ENCODE measurements at places on chromosomes 12 and 14.

GRCh38 chr14:104442107-104442551 lies 137.4 kb upstream of the C14orf180 start:
- no peaks in the 10 kb centered on the region for H3K36me3 ChIP-seq
- H3K4me3 ChIP-seq: no peak overlapping the region

DNA sequence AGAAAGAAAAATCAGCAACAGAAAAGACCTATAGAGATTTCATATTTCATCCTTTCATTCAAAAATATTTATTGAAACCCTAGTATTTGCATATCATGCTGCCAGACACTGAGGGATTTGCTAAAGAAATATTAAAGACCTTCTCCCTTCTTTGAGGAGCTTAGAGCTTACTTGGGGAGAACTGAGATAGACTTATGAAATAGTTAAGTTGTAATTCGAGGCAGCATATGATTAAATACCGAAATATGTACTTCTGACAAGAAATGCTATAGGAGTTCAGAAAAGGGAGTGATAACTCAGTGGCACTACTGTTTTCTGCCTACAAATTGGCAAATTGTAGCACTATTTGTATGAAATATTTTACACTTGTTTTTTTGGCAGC lies 59.1 kb downstream of the PLXNC1 start:
- no peak for DNase-seq
- peaks cover 6% of the 10 kb centered on the region for H3K36me3 ChIP-seq
- H3K4me3 ChIP-seq: peak overlapping the region; percentile 77
- H3K27ac ChIP-seq: peak overlapping the region; percentile 99

GRCh38 chr14:90388437-90388836 lies 8.4 kb upstream of the CALM1 start:
- peaks cover 28% of the 10 kb centered on the region for H3K4me1 ChIP-seq
- H3K36me3 ChIP-seq: no peaks in the 10 kb centered on the region
- H3K27me3 ChIP-seq: no peaks in the 10 kb centered on the region
- no peak overlapping the region for H3K4me3 ChIP-seq
- no peak for DNase-seq

DNA sequence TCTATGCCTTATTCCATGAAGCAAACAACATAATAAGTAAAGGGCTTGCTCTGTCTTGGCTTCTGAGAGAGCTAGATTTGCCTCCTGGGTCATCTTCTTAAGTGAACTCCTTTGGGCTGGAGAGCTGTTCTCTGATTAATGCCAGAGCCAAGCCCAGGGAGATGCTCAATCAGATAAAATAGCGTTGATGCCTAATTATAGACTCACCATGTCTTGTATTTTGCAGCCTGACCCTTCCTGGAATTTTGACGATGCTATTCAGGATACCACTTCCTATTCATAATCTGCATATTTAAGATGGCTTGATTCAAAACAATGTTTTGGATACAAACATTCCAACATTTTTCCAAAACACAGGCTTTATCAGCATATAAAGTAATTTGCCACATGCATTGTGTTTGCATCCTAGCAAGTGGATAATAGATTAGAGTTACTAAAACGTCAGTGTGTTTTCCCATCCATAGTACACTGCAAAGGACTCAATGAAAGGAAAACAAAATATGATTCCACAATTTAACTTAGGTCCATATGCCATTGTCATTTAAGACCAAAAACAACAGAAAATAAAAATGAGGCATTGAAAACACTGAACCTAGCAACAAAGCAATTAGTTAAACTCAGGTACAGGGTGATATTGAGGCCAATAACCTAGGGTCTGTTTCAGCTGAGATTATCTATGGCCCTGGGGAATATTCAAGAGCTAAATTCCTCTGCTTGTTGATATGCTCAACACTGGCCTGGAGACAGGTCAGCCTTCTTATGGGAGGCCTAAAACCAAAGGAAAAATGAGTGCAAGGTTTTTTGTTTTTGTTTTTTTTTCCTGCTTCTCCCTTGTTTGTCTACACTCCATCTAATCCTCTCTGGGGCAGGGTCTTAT lies 184.2 kb upstream of the FOXN3 start:
- H3K27me3 ChIP-seq: no peaks in the 10 kb centered on the region
- H3K4me3 ChIP-seq: no peak overlapping the region
- DNase-seq: no peak

DNA sequence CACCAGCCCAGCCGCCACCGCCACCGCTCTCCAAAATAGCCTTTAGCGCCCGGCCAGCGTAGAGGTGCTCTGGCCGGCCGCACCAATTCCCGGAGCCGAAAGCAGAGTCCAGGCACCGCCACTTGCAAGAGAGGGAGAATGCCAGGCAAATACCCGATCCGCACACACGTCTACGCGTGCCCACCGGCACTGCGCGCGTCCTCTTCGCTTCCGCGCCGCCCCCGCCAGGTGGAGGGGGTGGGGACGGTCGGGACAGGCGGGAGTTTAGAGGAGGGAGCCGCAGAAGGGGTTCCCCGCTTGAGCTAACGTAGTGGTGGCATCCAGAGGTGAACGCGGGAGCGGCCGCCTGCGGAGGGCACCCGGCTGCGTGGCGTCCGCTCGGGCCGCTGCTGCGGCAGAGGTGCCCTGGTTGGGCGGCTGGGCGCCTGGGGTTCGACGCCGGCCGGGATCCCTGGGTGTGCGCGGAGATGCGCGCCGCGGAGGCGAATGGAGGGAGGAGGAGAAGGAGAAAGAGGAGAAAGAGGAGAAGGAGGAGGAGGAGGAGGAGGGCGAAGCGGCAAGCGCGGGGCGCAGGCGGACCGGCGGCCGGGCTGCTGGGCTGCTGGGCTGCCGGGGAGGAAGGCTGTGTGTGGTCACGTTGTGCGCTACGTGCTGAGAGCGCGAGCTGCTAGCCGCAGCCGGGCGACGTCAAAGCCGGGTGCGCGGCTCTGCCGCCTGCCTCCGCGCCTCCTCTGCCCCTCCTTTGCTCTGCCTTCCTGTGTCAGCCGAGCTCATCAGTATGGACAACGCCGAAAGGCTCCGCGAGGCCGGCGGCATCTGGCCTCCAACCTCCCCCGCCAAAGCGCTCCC lies at the start of gene MDGA2:
Gene MDGA2 (minus strand): TSS at position 140 of the 849 bp plus-strand sequence.
- no peak within 1 kb of the TSS for H3K4me3 ChIP-seq
- no peak within 1 kb of the TSS for H3K27ac ChIP-seq
- peaks cover 52% of the 10 kb centered on the region for H3K27me3 ChIP-seq
- no peaks in the 10 kb centered on the region for H3K36me3 ChIP-seq
- no peak for DNase-seq

DNA sequence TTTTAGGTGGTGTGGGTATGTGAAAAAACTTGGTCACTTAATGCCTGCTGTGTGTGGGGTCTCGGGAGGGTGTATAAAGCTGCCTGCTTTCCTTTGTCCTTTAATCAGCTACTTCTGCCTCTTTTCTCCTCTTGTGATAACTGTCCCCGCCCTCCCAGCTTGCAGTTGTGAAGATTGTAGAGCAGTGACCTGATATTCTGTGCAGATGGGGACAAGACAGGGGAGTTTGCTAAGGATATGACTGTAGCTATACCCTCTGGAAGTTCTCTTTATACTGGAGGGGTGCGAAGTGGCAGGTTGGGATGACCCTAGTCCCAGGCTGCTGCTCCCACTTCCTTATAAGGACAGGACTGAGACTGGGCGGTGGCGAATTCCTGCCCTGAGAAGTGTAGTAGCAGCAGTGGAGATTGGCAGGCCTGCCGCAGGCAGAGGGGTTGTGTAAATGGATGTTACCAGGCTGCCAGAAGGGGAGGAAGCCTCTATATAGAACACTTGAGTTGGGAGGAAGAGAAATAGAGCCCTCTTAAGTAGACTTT lies 835 bp downstream of the MYL6 start:
- peaks cover 89% of the 10 kb centered on the region for H3K36me3 ChIP-seq
- H3K4me1 ChIP-seq: peaks cover 44% of the 10 kb centered on the region
- H3K27me3 ChIP-seq: no peaks in the 10 kb centered on the region
- DNase-seq: no peak
- peak overlapping the region; percentile 99 for H3K27ac ChIP-seq
- peak overlapping the region; percentile 99 for H3K4me3 ChIP-seq

- no peaks in the 10 kb centered on the region for H3K36me3 ChIP-seq
- no peaks in the 10 kb centered on the region for H3K4me1 ChIP-seq
- peaks cover 2% of the 10 kb centered on the region for H3K27me3 ChIP-seq
Observed at GRCh38 chr14:33377596-33378390, 439.1 kb downstream of the NPAS3 start.

DNA sequence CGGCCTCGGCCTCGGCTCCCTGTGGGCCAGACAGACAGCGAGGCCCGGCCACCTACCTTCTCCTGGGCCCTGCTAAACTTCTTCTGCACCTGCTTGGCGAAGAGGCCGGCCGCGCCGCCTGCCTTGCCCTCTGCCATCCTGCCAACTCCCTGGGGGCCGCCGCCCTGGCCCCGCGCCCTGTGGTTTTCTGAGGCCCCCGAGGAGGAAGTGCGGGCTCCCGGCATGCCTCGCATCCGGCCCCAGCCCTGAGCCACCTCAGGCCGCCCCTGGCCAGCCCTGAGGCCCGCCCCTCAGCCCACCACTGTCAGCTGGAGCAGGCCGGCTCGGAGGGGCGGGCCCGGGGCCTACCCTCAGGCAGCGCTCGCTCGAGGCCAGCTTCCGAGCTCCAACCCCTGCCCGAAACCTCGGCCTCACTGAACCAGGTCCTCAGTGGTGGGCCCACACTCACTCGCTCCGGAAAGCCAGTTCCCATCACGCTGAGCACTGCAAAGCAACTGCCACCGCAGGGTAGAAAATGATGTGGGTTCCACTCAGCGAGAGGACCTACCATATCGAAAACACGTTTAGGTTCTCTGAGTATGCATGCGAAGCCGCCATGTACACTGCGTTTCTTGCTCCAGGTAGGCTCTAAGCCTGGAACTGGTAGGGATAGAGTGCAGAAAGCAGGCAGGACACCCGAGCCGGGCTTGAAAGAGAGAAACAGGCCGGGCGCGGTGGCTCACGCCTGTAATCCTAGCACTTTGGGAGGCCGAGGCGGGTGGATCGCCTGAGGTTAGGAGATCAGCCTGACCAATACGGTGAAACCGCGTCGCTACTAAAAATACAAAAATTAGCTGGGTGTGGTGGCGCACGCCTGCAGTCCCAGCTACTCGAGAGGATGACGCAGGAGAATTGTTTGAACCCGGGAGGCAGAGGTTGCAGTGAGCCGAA lies at the start of gene BIN2:
Gene BIN2 (minus strand): TSS at position 209 of the 930 bp plus-strand sequence. CDS start 72 bp downstream, at position 137.
- no peaks in the 10 kb centered on the region for H3K27me3 ChIP-seq
- peaks cover 80% of the 10 kb centered on the region for H3K4me1 ChIP-seq
- peaks cover 30% of the 10 kb centered on the region for H3K36me3 ChIP-seq

DNA sequence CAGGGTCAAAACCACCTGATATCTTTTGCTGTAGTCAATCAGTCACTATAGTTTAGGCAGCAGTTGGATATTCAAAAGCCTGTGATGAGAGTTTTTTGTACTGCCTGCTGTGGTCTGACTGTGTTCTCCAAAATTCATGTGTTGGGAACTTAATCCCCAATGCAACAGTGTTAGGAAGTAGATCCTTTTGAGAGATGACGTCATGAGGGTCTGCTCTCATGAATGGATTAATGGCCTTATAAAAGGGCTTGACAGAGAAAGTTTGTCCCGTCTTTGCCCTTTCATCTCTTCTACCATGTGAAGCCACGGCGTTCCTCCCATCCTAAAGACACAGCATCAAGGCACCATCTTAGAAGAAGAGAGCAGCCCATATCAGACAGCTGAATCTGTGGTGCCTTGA lies 50.8 kb upstream of the PDE3A start:
- no peak for DNase-seq
- no peaks in the 10 kb centered on the region for H3K4me1 ChIP-seq
- no peak overlapping the region for H3K4me3 ChIP-seq

DNA sequence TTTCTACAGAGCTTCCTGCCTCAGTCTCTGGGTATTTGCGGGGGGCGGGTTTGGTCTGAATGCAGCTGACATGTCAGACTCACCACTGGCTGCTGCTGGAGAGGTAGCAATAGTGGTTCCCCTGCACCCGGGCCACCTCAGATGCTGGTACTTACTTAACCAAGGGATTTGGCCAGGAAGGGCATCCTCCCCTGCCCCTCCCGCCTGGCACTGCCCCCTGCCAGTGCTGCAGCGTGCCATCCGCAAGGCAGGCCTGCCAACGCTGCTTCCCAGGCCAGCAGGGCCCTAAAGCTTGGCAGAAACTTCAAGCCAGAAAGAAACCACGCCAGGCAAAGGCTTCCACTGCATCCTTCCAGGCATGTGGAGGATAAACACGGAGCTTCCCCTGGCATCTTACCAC lies 22.1 kb downstream of the RAB35 start:
- H3K4me3 ChIP-seq: no peak overlapping the region
- no peak for DNase-seq
- peak overlapping the region; percentile 55 for H3K27ac ChIP-seq

DNA sequence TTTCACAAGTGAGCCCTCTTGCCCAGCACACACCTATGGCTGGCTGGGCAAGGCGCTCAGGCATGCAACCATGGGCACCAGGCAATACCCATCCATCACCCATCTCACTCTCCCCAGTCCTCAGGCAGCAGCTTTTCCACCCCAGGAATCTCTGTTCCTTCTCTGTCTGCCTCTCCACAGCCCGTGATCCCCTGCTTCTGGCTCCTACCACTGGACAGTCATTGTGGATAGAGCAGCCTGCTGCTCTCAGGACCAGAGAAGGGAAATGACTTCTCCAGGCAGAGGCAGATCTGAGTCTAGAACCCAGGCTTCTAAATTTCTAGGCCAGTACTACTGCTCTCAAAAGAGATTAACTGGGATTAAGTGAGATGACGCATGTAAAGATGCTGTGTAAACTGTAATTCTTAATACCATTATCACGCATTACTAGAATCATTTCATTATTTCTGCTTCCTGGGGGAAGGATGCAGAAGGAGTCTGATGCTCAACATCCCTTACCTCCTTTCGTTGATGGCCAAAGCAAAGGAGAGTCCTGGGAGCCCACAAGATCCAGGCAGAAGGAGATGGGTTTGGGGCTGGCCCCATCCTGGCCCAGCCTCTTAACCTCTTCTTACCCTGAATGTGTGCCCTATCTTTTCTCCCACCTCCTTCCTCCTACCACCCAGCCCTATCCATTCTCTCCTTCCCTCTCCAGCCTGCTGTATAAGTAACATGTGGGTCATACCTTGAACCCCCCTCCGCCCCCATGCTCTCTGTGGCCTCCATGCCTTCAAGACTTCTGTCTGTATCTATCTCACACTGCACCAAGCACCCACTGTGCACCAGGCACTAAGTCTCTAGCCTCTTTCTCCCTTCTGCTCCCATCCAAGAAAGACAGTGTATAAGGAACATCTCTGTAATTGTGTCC lies 4.8 kb upstream of the AQP5 start:
- no peak overlapping the region for H3K27ac ChIP-seq
- no peaks in the 10 kb centered on the region for H3K36me3 ChIP-seq
- H3K27me3 ChIP-seq: peaks cover 87% of the 10 kb centered on the region
- no peak for DNase-seq

DNA sequence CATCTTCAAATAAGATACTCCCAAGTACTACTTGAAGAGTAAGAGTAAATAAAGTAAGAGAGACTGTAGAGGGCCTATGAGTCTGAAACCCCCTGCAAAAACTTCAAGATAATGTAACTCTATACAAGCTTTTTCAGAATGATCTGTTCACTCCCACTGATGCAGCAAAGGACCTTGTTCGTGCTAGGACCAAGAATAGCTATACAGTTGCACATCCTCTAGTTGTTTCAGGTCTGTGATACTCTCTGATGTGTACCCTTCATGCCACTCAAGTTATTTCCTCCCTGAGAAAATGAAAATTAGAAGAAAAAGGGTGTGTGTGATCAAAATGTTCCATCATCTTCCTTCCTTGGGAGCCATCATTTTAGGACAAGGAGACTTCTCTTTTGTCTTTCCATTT lies 204.4 kb downstream of the ALX1 start:
- no peak overlapping the region for H3K4me3 ChIP-seq
- H3K27ac ChIP-seq: no peak overlapping the region
- H3K4me1 ChIP-seq: no peaks in the 10 kb centered on the region
- no peak for DNase-seq

GRCh38 chr14:79842270-79842669 lies 369.0 kb downstream of the DIO2 start:
- no peak for DNase-seq
- H3K4me3 ChIP-seq: no peak overlapping the region
- no peaks in the 10 kb centered on the region for H3K36me3 ChIP-seq
- no peaks in the 10 kb centered on the region for H3K27me3 ChIP-seq
